ENCODE measurements at places on chromosomes 1 and 21.

GRCh38 chr1:12275370-12275769, 45.5 kb downstream of the VPS13D start:
- peak; percentile 23 for DNase-seq

DNA sequence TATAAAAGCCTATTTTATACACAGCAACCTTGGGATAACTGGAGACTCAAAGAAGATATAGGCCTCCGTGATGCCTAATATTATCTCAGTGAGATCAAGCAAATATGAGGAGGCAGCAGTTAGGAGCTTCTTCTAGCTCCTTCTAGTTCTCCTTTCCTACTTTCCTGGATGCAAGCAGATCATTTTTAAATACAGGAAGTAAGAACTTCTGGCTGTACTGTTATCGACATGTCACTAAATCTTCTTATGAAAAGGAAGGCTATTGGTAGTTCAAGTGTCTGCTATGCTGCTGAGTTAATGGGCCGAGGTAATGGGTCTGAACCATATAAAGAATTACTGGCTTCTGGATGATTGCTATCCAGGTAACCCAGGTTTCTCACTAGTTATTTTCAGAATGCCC, 15.9 kb downstream of the HSPA13 start:
- no peak for DNase-seq

- DNase-seq: no peak
Measured at GRCh38 chr1:91526496-91526895, 25.8 kb downstream of the CDC7 start.

- no peak for DNase-seq
Measured at GRCh38 chr1:90045853-90046563, 51.1 kb downstream of the ZNF326 start.

GRCh38 chr1:171743081-171743870, 1.4 kb upstream of the VAMP4 start:
- DNase-seq: no peak

- DNase-seq: no peak
Measured at GRCh38 chr1:111404588-111404987, 22.9 kb downstream of the OVGP1 start.

- DNase-seq: no peak
Measured at GRCh38 chr1:201570181-201570885, 31.4 kb downstream of the NAV1 start.

- DNase-seq: no peak
Measured at GRCh38 chr1:113517983-113518382, 127.7 kb downstream of the MAGI3 start.
